SK-MEL-5 (cell line): ENCODE measurements at places on chromosomes 6 and 20.

- DNase-seq: no peak
Observed at GRCh38 chr6:157385482-157385881, 4.5 kb downstream of the ZDHHC14 start.

- no peak for DNase-seq
Observed at GRCh38 chr20:44010162-44010704, 95.6 kb downstream of the TOX2 start.

DNA sequence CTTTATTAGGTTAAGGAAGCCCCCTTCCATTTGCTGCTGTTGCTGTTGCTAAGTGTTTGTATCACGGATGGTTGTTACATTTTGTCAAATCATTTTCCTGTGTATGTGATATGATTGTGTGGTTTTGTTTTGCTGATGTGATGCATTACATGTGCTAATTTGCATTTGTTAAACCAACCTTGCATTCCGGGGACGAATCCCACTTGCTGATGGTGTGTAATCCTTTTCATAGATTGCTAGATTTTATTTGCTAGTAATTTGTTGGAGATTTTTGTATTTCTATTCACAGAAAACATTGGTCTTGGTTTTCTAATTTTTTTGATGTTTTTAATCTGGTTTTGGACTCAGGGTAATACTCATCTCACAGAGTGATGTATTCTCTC, 167.8 kb downstream of the WDR27 start:
- no peak for DNase-seq

DNA sequence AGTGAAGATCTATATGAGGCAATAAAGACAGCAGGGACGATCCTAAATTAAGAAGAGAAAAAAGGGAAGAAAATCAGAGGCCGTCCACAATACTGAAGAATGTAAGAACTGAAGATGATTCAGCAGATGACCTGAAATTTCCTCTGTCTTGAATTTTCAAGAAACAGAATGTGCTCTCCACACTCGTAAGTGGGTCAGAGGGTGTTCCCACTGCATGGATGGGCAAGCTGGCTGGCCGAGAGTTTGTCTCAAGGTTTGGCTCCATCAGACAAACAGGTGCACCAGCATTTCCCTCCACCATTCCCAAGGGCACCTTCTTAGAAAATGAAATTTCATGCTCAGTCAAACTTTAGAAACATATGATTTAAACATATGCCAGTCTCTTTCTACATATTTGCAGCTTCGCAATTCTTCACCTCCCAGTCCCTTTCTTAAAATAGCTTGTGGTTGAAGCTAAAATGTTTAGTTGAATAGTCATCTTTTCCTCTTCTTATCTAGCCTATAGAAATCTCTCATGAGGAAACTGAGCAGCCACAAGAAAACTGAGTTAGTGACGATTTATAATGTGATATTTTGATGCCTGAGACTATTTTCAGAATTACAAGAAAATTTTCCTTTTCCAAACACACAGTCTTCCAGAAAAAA, 576.4 kb downstream of the PRKN start:
- DNase-seq: no peak

DNA sequence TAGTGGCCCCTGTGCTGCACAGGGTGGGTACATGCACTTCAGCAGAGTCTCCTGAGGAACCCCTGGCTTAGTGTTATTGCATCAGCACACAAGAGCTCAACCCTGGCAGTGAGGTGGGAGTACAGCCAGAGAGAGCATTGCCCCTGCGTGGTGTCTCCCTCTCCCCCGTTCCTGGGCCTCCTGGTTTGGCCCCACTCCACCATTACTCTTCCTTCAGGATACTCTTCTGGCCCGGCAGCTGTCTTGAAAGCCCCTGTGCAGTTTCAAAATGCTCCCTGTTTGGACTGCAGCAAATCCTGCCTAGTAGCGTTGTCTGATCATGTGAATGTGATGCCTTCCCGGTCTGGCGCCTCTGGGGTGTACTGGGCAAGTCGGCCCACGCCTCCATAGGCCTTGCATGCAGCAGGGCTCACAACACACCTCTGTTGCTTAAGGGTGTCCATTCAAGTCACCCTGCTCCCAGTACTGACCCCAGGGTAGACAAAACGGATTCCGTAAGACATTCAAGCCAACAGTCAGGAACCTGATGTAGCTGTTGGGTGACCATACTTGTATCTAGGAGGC, 32.1 kb downstream of the TXNDC5 start:
- no peak for DNase-seq

GRCh38 chr20:59817846-59818615, 115.4 kb downstream of the SYCP2 start:
- DNase-seq: no peak

DNA sequence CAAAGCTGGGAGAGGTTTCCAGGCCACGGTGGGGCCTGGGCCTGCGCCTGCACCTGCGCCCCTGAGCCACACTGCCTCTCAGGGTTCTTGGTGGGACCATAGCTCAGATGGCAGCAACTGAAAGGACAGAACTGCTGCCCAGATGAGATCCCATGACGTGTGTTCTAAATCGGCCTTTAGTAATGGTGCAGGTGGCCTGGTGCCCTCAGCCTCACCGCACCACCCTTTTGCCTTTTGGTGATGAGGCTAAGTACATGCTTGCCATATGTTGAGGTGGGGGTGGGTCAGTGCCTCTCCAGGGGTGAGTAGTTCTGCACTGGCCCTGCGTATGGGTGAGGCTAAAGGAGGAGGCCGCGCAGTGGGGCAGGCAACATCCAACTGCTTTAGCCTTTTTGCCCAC, 7.4 kb downstream of the PSMG4 start:
- no peak for DNase-seq

DNA sequence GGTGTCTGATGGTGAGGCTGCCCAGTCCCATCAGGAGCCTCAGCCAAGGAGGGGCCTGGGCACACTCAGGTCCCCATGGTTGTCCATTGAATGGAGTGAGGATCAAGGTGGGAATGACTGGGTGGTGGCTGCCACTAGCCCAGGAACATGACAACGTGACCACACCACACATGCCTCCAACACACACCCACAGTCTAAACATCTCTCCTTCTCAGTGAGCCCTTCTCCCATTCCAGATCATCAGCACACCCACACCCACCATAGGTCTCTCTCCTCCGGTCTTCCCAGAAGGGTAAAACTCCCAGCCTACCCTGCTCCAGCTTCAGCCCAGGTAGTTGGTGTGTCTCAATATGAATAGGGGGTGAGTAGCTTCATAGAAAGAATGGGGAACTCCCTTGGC, 5.5 kb downstream of the TCF21 start:
- no peak for DNase-seq

GRCh38 chr20:61037498-61037897, 214.6 kb upstream of the CDH4 start:
- no peak for DNase-seq

DNA sequence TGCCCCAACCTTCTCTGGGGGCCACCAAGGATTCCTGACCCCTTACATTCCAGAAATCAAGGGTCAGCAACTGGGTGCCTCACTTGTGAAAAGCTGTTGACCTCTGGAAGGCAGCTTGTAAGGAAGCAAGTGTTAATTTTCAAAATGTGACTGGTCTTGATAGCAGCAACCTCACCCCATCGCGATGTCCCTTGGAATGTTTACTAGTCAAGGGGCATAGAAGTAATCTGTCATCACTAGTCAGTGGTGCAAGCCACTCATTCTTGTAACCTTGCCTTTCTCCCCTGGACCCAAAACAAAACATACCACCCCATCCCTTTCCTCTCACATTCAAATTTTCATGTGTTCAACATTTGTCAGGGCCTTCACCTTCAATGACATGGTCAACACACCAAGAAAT, 30.5 kb downstream of the TBX18 start:
- no peak for DNase-seq

- DNase-seq: peak; percentile 96
Observed at GRCh38 chr20:62791301-62792181, 4.7 kb upstream of the MRGBP start.

DNA sequence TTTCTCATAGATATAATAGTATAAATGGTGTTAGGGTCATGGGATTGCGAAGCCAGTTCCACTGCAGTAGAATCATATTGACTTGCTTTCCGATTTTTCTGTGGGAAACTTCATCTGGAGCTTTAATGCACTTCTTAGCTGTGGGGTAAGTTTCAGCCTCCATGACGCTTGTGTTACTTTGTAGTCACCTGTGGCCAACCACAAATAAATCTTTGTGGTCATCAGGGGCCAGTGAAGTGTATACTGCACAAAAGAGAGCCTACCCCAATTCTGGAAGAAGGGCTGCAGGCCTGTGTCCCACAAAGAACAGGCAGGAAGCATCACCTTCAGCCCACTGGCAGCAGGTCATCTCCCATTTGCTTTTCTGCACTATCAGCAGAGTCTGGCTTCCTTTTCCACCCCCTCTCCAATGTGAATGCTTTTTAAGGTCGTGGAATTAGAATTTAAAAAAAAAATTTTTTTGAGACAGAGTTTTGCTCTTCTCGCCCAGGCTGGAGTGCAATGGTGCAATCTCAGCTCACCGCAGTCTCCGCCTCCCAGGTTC, 32.0 kb downstream of the MTHFD1L start:
- DNase-seq: no peak

GRCh38 chr20:14913896-14914620, 576.6 kb upstream of the FLRT3 start:
- no peak for DNase-seq

DNA sequence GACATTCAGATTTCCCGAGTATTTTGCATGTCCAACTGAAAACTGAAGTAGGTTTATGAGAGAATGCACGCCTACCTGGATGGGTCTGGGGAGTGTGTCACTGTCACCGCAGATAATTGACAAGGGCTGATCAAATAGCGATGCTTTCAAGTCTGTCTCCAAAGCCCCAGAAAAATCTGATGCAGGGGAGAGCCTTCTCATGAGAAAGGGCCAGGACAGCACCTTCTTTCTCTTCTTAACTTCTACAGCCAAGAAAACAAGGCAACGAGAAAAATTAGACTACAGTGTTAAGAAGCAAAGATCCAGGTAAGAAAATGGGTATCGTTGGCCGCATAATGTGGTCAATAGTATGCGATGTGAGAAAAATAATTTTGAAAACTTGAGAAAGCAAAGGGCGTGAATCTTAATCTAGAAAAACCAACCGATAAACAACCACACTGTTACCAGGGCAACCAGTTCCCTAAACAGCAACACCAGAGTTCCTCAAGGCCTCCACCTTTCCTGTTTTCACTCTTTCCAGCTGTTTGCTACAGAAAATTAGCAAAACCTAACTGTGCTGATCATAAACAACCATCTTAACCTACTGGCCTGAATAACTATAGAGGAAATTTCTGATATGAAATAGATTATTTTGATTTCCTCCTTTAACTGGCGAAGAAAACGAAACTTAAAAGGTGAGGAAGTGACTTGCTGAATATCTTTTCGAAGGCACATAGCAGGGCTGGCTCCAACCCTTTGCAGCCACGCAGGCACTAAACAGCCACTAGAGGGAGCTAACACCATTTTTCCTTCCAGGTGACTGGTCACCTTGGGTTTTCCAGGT, 2.6 kb downstream of the TAGAP start:
- DNase-seq: peak; percentile 77

- DNase-seq: no peak
Observed at GRCh38 chr20:46671866-46672542, 17.2 kb downstream of the TP53RK start.
